ENCODE measurements at places on chromosomes 13 and 19.
A peak's percentile ranks its signal among the peaks of the same experiment; 100 is the strongest.

- no peak for DNase-seq
Observed at GRCh38 chr19:49933643-49934042, 4.3 kb upstream of the NUP62 start.

DNA sequence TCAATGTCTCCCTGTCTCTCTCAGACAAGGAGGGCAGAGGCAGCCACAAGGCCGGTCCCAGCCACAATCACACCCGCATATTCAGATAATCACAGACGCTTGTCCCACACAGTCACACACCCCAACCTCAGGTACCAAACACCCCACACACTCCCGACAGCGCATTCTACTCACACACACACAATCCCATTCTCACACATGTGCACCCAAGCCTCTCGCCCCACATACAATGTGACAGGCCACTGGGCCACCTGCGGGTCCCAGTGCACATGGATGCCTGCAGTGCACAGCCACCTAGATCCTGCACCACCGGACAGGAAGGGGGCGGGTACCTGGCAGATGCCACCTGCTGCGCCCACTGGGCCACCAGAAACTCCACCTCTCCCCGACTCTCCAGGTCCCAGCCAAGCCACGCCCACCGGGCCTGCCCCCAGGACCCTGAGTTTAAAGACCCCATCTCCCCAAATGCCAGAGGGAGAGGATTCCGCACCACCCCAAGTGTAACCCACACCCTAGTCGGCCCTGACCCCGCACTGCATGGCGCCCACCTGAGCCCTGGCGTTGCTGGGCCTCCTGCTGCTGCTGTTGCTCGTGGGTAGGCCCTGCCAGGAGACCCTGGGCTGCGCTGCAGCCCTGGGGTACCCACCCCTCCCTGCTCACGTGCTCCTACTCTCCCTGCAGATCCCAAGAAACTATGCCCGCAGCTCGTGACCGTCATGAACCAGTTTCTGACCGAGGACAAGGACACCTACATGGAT lies 10.6 kb downstream of the SCGB2B2 start:
- no peak for DNase-seq

- DNase-seq = no peak
Observed at GRCh38 chr19:6752256-6753177, 13.0 kb downstream of the TRIP10 start.

- DNase-seq = no peak
Observed at GRCh38 chr13:50393628-50394027, 378.4 kb downstream of the KCNRG start.

DNA sequence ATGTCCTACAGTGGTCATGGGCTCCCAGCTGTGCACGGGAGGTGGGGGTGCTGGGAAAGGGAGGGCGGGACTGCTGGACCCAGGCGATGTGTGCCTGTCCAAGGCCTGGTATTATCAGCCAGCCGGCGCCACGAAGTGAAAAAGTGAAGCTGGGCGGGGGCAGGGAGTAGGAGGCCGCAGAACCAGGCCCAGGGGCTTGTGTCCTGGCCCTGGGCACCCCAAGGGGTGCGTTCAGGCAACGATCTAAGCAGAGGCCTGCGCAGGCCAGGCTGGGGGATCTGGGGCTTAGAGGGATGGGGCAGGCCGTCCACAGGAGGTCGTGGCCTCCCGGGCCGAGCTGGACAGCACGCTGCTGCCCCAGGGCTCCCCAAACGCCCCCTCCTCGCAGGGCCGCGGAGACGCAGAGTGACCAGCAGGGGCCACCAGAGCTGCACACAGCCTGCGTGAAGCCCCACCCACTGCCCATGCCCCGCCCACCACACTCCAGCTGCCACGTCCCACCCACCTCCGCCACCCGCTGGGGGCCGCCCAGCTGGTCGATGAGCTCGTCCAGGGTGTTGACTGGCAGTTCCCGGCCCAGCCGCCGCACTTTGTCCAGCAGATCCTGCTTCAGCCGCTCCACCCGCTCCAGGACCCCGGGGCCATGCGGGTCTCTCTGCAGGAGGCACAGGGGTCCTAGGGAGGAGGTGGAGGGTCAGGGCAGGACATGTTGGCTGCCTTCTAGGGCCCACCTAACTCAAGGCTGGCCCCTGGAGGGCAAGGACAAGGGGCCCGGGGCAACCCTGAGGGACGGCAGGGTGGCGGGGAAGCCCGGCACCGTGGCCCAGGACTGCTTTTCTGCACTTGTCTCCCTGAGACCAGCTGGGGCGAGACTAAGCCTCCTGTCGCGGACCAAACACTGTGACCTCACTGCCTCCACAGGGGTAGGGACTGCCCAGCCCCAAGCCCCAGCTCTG lies 9.5 kb downstream of the GPX4 start:
- DNase-seq = no peak

DNA sequence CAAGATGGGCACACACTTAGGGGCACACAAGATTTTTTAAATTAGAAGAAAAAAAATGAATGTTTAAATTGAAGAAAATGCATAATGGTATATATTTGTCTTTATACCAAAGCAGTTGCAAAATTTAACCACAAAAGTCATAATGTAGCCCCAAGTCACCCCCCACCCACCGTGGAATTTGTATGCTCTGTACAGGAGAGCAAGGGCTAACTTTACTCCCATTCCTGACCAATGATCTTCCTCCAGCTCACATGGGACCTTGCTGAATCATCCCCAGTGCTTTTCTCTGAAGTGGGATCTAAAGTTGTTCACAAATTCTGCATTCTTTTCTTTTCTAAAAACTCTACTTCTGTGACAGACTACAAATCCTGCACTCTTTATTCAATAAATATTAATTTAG lies 597.0 kb downstream of the UQCRFS1 start:
- DNase-seq = no peak

GRCh38 chr13:106161146-106161545 lies 374.3 kb downstream of the EFNB2 start:
- DNase-seq = no peak

- no peak for DNase-seq
Observed at GRCh38 chr13:94997126-94997525, 284.8 kb upstream of the SOX21 start.

DNA sequence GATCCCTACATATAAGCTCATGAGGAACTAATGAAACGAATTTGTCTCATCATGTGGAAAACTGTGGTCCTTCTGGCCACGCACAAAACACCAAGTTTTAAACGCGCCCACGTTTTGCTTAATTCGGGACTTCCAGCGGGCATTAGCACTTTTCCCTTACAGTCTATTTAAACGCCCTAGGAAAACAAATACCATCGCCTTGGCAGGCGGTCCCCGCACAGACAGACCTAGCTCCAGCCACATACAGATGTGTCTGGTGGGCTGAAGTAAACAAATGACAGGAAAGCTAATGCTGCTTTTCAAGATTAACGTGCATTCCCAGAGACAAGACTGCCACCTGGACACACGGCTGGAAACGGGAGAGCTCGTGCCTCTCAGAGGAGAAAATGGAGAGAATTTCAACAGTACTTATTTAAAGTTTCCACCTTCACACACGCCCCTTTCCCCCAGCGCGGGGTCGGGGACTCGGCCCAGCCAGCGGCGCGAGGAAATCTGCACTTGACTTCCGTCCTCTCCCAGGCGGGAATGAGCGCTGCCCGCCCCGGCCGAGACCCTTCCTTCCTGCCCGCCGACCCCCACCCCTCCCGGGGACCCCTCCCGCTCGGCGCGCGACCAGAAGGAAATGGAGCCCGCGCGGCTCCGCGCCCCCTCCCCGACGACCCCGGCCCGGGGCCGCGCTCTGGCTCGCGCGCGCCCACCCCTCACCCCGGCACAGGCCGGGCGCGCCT lies 931 bp downstream of the USP12 start:
- DNase-seq = no peak

DNA sequence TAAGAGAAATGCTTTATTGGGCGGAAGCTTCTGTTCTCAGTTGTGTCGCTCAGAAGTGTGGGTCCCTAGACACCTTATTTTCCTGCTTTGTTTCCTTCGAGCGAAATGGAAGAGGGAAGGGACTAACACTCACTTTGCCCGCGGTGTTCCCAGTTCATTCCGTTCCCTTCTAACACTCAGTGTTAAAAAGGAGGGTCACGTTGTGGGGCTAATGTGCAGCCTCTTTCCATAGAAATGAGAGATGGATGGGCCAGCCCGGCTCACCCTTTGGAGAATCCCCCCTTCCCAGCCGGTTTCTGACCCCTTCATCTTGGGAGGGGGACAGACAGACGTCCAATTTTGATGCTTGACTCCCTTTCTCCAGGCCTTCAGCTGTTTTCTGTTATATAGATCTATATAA lies 2.3 kb downstream of the ATP11A start:
- DNase-seq = no peak

DNA sequence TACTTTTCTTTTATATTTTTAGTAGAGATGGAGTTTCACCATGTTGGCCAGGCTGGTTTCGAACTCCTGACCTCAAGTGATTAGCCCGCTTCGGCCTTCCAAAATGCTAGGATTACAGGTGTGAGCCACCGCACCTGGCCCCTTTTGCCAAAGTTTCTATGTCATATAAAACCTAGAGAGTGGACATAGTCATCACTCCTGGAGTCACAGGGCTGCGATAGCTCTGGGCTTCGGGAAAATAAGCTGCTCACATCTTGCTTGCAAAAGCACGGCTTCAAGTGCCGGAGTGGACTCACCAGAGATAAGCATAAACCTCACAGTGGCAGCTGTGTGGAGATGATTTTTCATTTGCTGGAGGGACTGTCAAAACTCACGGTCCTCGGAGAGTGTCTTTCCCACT lies 171.2 kb downstream of the TEX29 start:
- DNase-seq = no peak

GRCh38 chr19:7524523-7524922 lies 2.1 kb downstream of the MCOLN1 start:
- DNase-seq = no peak

GRCh38 chr13:111259058-111259457 lies 61.4 kb upstream of the TEX29 start:
- no peak for DNase-seq

- DNase-seq = no peak
Observed at GRCh38 chr13:74444161-74444571, 310.0 kb upstream of the KLF12 start.

GRCh38 chr19:982567-983170 lies 1.5 kb upstream of the WDR18 start:
- peak; percentile 49 for DNase-seq

GRCh38 chr19:5103061-5103701 lies 134.3 kb downstream of the KDM4B start:
- DNase-seq = no peak

- DNase-seq = no peak
Observed at GRCh38 chr19:7562646-7563393, 27.3 kb downstream of the PNPLA6 start.

DNA sequence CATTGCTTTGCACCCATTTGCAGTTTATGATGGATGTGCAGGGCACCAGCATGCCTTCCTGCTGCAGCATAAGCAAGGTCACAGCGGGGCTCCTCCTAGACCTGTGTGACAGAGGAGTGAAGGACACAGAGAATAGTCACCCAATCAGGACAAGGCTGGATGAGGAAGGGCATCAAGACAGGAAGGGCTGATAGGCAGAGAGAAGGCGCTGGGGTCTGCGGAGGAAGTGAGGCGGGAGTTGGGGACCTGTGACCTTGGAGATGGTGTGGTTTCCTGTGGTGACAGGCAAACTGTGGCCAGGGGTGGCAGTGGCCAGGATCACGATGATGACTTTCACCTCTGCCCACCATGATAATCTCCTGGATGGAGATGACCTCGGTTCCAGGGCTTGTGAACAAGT lies 16.4 kb upstream of the KCTD15 start:
- DNase-seq = no peak

- DNase-seq = no peak
Observed at GRCh38 chr19:7921967-7922835, 2.1 kb downstream of the SNAPC2 start.

GRCh38 chr13:49000247-49000646 lies 24.5 kb downstream of the FNDC3A start:
- DNase-seq = no peak

GRCh38 chr13:72284791-72285190 lies 417.8 kb upstream of the DACH1 start:
- no peak for DNase-seq

DNA sequence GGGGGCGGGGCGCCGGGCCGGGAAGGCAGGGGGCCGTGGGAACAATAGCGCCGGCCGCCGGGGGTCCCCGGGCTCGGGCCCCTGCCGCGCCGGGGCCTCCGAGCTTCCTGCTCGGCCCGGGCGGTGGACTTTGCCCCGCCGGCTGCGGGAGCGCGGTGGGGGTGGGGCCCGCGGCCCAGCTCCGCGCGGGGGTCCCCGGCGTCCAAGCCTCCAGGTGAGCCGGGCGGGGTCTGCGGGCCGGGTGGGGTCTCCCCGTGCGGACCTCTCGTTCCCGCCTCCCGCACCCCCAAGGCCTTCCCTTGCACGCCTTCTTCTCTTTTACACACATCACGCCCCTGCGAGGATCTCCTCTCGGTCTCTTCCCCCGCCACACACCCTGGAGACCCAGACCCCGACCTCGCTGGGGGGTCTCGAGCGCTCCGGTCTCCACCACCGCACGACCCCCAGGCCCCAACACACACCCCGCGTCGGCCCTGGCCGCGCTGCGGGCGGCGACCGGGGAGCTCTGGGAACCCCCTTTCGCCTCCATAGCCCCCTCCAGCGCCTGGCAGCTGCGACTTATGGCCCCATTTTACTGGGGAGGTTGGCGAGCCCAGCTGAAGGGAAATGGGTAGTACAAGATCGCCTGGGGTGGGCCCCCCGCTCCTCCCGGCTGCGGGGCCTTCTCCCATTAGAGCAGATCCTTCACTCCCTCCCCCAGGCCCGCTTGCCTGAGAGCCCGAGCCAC lies 711 bp downstream of the CAMSAP3 start:
- DNase-seq = no peak

- no peak for DNase-seq
Observed at GRCh38 chr13:76610819-76611415, 275.3 kb downstream of the KCTD12 start.

DNA sequence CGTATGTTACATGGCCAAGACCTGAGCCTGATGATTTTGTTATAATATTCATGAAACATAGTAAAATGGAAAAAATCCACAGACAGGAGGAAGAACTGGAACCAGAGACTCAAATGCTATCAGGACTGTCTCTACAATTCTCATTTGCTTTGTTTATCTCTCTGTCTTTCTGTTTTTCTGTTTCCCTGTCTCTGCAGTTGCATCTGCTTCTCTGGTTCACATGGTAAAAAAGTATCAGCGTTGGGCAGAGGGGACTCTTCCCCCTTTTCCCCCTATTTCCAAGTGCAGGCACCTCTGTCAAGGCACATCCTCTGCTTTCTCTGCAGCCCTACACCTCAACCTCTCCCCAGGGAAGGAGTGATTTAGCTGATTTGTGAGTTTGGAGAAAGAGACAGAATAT lies 41.2 kb upstream of the VWA8 start:
- no peak for DNase-seq

GRCh38 chr13:66745307-66745706 lies 484.8 kb downstream of the PCDH9 start:
- no peak for DNase-seq

All from stimulated activated CD4-positive, alpha-beta T cell treated with anti-CD3 and anti-CD28 coated beads, Interleukin-15, amount 100 ng/mL, for 48 hours (primary cell).